HuH-7 (cell line): ENCODE measurements at places on chromosomes 4 and X.
A peak's percentile ranks its signal among the peaks of the same experiment; 100 is the strongest.

GRCh38 chr4:153522802-153523094 is 56.6 kb downstream of the TMEM131L start:
- no peak for DNase-seq

DNA sequence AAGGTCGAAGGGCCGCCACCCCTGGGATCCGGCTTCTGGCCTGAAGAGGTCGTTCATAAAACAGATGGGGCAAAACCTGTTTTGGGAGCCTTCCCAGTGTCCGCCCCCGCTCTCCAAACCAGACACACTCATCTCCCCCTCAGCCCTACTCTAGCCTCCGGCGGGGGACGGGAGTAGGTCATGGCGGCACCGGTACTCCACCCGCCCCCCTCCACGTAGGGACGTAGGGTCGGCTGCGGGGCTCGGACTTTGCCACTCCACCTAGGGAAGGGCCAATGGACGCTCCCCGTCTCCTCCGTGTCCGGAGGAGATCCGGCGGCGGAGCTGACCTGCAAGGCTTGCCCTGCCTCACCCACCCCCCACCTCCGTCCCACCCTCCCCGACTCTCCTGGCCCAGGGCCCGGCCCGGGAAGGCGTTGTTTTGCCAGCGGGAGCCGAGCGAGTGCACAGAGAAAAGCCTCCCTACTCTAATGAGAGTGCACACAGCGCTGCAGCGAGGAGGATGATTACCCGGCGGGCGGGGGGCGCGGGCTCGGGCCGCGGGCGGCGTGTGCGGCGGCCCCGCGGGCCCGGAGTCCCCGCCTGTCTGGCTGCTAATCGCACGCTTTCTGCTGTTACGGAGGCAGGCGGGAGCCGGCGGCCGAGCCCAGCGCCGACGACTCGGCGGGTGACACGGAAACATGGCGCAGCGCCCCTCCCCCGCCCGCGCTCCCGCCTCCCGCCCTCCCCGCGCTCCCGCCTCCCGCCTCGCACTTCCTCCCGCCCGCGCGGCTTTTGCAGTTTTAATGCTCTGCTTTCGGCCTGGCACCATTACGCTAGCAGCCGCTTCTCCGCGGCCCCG is 8.3 kb upstream of the BCOR start:
- no peak for DNase-seq

GRCh38 chrX:56978172-56978571 is 17.2 kb downstream of the SPIN3 start:
- DNase-seq, result peak; percentile 6

DNA sequence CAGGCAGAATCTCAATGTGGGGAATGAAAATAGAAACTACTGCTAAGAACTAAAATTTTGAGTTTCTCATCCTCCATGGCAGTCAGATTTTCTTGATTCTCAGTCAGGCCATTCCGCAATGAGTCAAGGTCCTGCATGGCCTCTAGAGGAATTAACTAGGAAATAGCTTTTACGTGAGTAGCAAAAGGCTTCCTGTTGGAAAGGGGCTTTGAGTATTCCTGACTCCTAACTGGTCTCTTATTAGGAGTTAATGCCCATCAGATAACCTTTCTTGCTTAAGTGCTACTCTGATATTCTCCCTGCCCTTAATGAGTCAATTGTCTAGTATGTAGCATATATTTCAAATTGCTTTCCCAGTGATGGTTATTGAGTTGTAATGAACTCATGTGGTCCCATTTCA is 65.7 kb upstream of the ARHGAP24 start:
- no peak for DNase-seq

DNA sequence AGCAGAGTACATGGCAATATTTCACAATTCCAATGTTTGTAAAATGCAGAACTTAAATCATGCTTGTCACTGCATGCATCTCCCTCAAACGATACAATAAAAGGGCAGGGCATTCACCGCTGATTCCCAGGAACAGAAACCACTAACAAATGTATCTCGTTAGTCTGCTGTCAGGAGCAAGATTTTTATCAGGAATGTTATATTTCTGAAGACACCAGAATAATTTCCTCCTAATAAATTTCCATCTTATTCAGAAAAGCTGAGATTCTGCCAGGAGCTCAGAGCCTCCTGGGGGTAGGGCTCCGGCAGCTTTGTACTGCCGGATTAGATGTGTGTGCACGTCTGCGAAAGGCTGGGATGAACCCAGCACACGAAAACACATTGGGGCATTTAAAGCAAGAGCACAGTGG is 54.0 kb upstream of the LDB2 start:
- no peak for DNase-seq

GRCh38 chr4:112156112-112156511 is 10.9 kb downstream of the FAM241A start:
- no peak for DNase-seq

GRCh38 chrX:72019487-72019886 is 108.8 kb downstream of the NHSL2 start:
- no peak for DNase-seq

GRCh38 chr4:185677637-185678314 is 134.2 kb downstream of the SORBS2 start:
- DNase-seq, result no peak

DNA sequence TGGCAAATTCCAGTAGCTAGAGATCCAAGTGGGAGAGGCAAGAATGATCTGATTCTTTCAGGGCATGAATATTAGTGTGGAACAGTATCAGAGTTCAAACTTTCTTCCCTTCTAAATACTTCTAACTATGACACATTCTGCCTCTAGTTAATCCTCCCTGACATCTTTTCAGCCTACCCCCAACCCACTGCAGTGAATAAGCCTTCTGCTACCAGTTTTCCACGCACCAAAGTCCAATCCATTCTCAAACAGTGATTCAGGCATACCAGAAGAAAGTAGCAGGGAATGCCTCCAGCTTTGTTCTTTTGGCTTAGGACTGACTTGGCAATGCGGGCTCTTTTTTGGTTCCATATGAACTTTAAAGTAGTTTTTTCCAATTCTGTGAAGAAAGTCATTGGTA is 155.4 kb upstream of the FTHL17 start:
- no peak for DNase-seq

- no peak for DNase-seq
Observed at GRCh38 chr4:40225497-40225896, 28.7 kb downstream of the RHOH start.

- DNase-seq, result no peak
Observed at GRCh38 chr4:11783588-11783987, 354.9 kb upstream of the HS3ST1 start.

DNA sequence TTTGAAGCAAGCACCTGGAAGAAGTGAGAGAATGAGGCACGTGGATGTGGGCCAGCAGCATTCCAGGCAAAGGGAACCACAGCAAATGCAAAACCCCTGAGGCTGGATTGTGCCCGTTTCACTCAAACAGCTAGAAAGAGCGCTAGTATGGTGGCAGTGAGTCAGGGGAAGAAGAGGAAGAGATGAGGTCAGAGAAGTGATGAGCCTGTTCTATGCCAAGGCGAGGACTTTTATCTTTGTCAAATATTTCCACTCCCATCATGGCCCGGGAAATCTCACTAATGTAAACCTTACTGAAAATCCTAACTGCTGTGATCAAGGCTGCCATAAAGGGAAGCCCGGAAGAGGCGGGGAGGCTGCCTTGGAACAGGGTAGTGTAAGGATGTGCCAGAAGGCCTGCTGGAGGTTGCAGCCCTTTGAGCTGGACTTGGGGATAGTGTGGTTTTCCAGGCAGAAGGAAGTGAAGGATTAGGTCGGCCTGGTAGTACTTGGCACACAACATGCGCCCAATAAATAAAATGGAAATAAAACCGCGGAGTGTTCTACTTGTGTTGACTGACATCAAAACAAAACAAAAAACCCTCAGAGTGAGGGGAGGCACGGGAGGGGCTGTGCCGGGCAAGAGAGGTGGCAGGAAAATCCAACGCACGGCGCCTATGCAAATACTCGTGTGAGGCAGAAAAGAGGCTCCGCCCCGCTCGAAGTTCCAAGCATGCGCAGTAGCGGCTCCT is 1.2 kb upstream of the CDK16 start:
- DNase-seq, result no peak

DNA sequence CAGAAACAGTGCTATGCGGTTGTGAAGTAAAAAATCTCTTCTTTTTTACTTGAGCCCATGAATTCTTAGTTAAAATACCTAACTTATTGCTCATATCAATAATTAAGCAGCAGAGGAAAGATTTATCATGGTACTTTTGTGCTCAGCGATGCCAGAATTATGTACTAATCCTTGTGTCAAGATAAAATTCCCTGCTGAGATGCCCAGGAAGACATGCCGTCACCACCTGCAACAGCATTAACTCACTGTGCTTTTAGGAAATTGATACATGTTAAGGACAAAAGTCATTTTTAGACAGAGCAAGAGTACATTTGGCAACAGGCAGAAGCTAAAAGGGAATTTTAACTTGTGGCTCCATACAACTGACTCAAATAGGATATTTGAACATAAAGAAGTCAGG is 138.9 kb downstream of the NPNT start:
- DNase-seq, result no peak

- peak; percentile 10 for DNase-seq
Observed at GRCh38 chrX:13646154-13646549, 6.8 kb upstream of the TCEANC start.

- DNase-seq, result no peak
Observed at GRCh38 chrX:56782352-56782751, 53.3 kb downstream of the NBDY start.

- DNase-seq, result no peak
Observed at GRCh38 chr4:184693056-184693455, 40.8 kb downstream of the CENPU start.

GRCh38 chrX:40402831-40403533 is 177.8 kb upstream of the ATP6AP2 start:
- peak; percentile 17 for DNase-seq

DNA sequence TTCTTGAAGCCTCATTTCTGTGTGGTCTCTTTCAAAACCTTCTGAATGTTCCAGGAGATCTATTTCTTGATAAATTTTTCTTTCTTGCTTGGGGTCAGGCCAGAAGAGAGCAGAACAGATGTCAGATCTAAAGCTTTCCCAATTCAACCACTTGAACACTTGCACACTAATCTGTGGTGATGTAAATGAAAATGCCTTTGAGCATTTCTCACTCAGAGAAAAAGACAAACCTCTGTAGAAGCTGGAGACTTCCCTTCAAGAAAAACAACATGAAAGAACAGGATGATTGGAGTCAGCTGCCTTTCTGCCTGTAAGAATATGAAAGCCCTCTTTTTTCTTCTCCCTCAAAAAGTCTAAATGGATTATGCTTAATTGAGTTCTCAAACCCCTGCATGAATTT is 11.2 kb downstream of the IGFBP7 start:
- DNase-seq, result no peak

DNA sequence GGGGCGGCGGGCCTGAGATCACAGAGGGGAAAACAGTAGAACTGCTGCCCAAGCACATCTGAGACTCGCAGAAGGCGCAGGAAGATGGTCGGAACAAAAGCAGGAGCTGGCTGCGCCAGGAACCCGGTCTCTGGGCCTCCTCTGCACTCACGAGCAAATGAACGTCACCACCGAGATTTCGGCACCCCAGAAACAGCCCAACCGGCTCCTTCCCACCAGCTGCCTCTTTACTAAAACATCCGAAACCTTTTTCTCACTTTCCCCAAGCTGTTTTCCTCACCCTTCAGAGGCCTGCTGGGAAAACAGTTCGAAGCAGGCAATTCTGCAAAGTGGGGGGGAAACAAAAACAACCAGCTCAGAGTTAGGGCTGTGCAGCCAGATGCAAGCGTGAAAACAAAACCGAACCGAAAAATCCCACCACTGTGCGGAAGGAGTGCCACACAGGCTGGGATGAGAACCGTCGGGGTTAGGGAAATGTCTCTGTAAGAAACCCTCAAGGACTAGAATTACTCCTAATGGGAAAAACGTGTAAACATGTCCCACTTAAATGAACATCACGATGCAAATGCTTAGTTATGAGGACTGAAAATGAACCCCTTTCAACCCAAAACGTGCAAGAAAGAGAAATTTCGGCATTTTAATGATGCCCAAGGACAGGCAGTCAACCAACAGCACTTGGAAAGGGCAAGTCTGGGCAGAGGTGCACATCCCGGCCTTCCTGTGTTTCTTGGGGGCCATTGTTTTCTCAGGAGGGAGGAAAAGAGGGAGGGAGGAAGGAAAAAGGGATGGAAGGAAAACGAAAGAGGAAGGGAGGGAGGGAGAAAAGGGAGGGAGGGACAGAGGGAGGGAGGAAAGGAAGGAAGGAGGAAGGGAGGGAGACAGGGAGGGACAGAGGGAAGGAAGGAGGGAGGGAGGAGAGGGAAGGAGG is 15.8 kb downstream of the DHRSX start:
- DNase-seq, result no peak

DNA sequence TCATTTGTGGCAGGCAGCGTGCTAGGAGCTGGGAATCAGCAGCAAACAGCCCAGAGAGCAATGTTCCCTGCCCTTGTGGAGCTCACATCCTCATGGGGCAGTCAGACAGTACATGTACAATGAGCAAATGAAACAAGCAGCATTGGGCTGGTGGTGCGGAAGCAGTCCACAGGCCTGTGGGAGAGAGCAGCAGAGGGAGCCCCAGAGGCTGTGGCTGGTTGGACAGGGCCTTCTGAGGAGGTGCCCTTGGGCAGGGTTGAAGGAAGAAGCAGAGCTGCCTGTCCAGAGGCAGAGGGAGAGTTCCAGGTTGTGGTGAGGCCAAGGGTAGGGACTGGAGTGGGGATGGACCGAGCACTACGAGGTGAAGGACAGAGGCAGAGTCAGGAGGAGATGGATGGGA is 22.5 kb downstream of the MMGT1 start:
- no peak for DNase-seq

DNA sequence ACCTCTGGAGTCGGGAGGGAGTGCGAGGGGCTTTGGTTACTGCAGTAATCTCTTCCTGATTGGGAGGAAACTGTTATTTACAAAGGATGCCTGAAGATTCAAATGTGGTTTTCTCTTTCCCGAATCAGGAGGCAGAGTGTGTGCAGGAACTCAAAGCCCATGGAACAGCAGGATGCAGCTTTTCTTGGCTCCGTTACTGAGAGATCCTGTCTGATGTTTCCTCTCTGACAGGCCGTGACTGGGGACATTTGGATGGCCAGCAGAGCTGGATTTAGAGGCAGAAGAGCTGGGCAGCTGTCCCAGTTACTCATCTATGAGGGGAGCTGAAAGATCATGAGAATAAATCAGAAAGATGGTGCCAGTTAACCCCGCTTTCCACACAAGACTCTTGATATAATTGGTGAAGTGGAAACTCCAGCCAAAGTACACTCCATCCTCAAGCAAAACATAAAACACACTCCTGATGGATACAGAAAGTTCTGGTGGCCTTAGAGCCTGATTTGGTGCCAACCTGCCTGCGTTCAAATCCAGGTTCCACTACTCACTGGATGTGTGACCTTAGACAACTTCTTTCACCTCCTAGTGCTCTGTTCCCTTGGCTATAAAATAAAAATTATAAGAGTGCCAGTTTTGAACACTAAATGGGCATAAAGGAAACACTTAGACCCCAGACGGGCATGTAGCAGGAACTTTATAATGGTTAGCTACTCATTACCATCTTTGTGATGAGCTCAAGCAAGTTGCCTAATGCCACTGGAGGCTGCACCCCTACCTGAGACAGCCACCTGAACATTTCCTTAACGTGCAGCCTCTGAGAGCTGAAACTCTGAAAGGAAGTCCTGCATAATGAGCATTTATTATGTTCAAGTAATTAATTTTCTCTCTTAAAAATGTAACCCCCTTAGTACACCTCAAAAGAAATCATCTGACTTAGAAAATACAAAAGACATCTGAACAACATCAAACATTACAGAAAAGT is 349.0 kb upstream of the GATB start:
- DNase-seq, result no peak
